ENCODE measurements at places on chromosomes 1 and 21.

- DNase-seq, result no peak
Observed at GRCh38 chr1:168083456-168084325, 53.0 kb downstream of the GPR161 start.

GRCh38 chr1:56289260-56289659, 290.1 kb downstream of the PLPP3 start:
- no peak for DNase-seq

GRCh38 chr1:145826030-145826429, 2.0 kb downstream of the POLR3C start:
- no peak for DNase-seq

- DNase-seq, result no peak
Observed at GRCh38 chr1:220655509-220655908, 34.7 kb upstream of the C1orf115 start.

DNA sequence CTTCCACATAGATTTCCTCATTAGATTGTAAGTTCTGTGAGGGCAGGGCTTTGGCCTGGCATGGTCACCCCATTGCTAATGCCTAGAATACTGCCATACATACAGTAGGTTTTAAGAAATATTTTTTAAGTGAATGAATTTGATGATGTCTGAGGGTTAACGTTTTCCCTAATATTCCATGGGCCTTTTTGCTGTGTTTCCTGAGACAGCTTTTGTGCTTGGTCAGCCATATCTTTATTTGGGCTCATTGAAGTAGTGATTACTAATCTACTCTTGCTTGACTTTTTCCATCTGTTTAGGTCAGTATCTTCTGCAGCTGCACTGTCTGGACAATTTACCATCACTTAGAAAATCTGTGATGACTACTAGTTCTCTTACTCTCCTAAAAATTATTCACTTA, 3.5 kb downstream of the CDC42 start:
- DNase-seq, result no peak
